ENCODE measurements at places on chromosomes 7 and 10.

- no peak for DNase-seq
Measured at GRCh38 chr7:85980740-85981139, 663.0 kb upstream of the GRM3 start.

- DNase-seq: no peak
Measured at GRCh38 chr7:138125598-138126111, 49.4 kb downstream of the AKR1D1 start.

DNA sequence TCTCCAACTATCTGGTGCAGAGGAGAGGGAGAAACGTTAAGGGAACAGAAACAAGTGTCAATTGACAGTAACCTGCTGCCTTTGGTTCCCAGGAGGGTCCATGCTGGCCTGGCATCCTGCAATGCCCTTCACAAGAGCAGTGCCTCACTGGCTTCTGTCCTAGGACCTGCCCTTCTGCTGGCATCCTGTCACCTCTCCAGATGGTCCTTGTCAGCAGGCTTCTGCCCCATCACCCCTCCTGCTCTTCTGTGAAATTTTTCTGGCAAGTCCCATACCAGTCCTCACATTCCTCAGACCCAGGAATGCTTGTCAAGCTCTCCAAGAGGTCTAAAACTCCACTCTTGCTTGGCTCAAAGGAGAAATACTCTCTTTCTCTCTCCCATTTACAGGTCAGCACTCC lies 34.2 kb downstream of the C10orf67 start:
- DNase-seq: peak; percentile 35

GRCh38 chr7:37052705-37053104 lies 328.4 kb upstream of the AOAH start:
- DNase-seq: peak; percentile 28

DNA sequence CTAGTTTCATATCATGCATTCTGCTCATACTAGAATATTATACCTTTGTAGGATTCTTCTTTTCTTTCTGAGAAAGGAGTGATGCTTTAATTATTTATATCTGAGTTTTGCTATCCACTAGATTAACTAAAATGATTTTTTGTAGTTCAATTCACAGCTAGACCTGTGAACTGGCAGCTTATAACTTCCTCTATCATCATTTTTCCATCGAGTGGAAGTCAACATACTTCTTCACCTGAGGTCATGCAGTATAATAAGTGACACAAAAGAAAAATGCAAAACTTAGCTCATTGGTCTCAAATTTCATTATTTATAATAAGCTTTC lies 8.0 kb downstream of the LRRN3 start:
- DNase-seq: no peak

All from fibroblast of the aortic adventitia (primary cell).